DND-41 (cell line): ENCODE measurements at places on chromosomes 1 and 21.

- no peaks in the 10 kb centered on the region for H3K36me3 ChIP-seq
- no peaks in the 10 kb centered on the region for H3K27me3 ChIP-seq
- no peaks in the 10 kb centered on the region for H3K4me1 ChIP-seq
- DNase-seq: no peak
Observed at GRCh38 chr21:25995278-25995677, 175.3 kb downstream of the APP start.

DNA sequence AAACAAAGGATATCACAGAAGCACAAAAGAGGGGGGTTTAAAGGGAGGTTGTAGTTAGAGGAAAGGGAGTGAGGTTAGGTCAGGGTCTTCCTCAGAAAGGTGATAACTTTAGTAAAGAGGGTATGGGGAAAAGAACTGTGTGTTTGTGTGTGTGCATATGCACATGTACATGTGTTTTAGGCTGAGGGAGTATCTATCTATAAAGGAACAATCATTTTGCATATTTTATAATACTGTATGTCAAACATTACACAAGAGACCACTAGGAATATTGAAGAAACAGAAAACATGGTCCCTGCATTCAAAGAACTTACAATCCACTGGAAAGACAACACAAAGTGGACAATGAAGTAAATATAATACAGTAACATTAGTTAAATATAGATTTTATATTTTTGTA lies 132.2 kb downstream of the ACBD6 start:
- H3K4me1 ChIP-seq: no peaks in the 10 kb centered on the region
- no peaks in the 10 kb centered on the region for H3K27me3 ChIP-seq
- no peak for DNase-seq
- H3K27ac ChIP-seq: no peak overlapping the region

GRCh38 chr1:45822644-45823043 lies 19.2 kb downstream of the MAST2 start:
- no peaks in the 10 kb centered on the region for H3K27me3 ChIP-seq
- H3K36me3 ChIP-seq: peaks cover 19% of the 10 kb centered on the region
- DNase-seq: no peak

DNA sequence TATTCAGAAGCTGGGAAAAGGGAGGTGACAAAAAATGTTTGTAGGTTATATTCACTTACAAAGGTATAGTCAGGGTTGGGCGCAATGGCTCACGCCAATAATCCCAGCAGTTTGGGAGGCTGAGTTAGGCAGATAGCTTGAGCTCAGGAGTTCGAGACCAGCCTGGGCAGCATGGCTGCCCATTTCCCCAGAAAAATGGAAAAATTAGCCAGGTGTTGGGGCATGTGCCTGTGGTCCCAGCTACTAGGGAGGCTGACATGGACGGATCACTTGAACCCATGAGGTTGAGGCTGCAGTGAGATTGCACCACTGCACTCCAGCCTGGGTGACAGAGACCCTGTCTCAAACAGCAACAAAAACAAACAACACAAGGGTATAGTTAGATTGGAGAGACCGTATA lies 3.0 kb downstream of the TIMM17A start:
- no peak overlapping the region for H3K4me3 ChIP-seq
- no peak overlapping the region for H3K27ac ChIP-seq
- H3K4me1 ChIP-seq: peaks cover 24% of the 10 kb centered on the region
- no peaks in the 10 kb centered on the region for H3K27me3 ChIP-seq
- DNase-seq: no peak

GRCh38 chr1:41805771-41806471 lies 112.8 kb downstream of the HIVEP3 start:
- H3K27me3 ChIP-seq: no peaks in the 10 kb centered on the region
- DNase-seq: no peak
- H3K27ac ChIP-seq: peak overlapping the region; percentile 61
- no peak overlapping the region for H3K4me3 ChIP-seq
- peaks cover 67% of the 10 kb centered on the region for H3K4me1 ChIP-seq

DNA sequence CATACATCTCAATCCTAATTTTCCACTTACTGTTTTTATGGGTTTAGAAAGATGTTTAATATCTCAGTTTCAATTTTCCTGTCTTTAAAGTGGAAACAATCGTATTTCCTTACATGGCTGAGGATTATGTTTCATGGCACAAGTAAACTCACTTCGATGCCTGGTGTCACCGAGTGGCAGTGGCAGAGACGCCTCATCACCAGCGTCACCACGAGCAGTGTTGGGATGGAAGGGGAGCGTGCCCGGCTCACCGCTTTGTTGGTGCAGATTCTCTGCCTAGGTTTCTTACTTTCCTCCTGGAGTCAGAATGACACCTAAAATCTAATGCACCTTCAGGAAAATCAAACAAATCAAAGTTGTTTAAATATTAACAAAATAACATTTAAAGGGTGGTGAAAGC lies 48.2 kb upstream of the DIP2A start:
- H3K4me1 ChIP-seq: no peaks in the 10 kb centered on the region
- H3K27ac ChIP-seq: no peak overlapping the region
- H3K4me3 ChIP-seq: no peak overlapping the region
- no peaks in the 10 kb centered on the region for H3K27me3 ChIP-seq

- H3K4me1 ChIP-seq: no peaks in the 10 kb centered on the region
- no peak for DNase-seq
- no peak overlapping the region for H3K4me3 ChIP-seq
- H3K27me3 ChIP-seq: peaks cover 6% of the 10 kb centered on the region
- H3K27ac ChIP-seq: no peak overlapping the region
- no peaks in the 10 kb centered on the region for H3K36me3 ChIP-seq
Observed at GRCh38 chr1:110593902-110594301, 12.3 kb downstream of the KCNA2 start.

GRCh38 chr1:193519922-193520321 lies 333.5 kb upstream of the B3GALT2 start:
- H3K4me1 ChIP-seq: no peaks in the 10 kb centered on the region
- H3K27ac ChIP-seq: no peak overlapping the region
- no peaks in the 10 kb centered on the region for H3K27me3 ChIP-seq
- no peak for DNase-seq

- H3K27me3 ChIP-seq: peaks cover 37% of the 10 kb centered on the region
- DNase-seq: no peak
- H3K36me3 ChIP-seq: no peaks in the 10 kb centered on the region
Observed at GRCh38 chr1:186208405-186209129, 166.5 kb downstream of the TPR start.

- no peaks in the 10 kb centered on the region for H3K36me3 ChIP-seq
- peaks cover 99% of the 10 kb centered on the region for H3K4me1 ChIP-seq
- peak overlapping the region; percentile 97 for H3K27ac ChIP-seq
- no peak overlapping the region for H3K4me3 ChIP-seq
- H3K27me3 ChIP-seq: no peaks in the 10 kb centered on the region
- DNase-seq: peak; percentile 82
Observed at GRCh38 chr1:111222308-111223125, 5.0 kb upstream of the CHI3L2 start.

GRCh38 chr21:36076878-36077655 lies 7.2 kb downstream of the CBR1 start:
- no peaks in the 10 kb centered on the region for H3K4me1 ChIP-seq
- no peak overlapping the region for H3K27ac ChIP-seq
- no peak for DNase-seq

DNA sequence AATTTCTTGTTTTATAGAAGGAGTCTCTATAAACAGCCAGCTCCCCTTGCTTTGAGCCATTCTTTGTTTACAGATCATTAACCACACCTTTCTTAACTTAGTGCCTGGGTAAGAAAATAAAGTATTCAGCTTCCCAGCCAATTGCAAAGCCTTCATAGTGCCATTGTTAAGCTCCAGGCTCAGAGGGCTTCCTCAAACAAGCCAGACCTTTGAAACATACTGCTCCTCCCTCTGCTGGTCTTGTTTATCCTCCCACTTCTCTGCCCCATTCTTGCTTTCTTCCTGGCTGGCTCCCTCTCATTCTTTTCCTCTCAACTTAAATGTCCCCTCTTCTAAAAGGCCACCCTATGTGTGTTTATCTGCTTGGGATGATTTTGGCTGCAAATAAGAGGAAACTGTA lies 319.4 kb upstream of the ST6GALNAC5 start:
- H3K27me3 ChIP-seq: no peaks in the 10 kb centered on the region
- no peak for DNase-seq
- no peaks in the 10 kb centered on the region for H3K36me3 ChIP-seq
- no peak overlapping the region for H3K27ac ChIP-seq
- H3K4me1 ChIP-seq: no peaks in the 10 kb centered on the region
- no peak overlapping the region for H3K4me3 ChIP-seq

DNA sequence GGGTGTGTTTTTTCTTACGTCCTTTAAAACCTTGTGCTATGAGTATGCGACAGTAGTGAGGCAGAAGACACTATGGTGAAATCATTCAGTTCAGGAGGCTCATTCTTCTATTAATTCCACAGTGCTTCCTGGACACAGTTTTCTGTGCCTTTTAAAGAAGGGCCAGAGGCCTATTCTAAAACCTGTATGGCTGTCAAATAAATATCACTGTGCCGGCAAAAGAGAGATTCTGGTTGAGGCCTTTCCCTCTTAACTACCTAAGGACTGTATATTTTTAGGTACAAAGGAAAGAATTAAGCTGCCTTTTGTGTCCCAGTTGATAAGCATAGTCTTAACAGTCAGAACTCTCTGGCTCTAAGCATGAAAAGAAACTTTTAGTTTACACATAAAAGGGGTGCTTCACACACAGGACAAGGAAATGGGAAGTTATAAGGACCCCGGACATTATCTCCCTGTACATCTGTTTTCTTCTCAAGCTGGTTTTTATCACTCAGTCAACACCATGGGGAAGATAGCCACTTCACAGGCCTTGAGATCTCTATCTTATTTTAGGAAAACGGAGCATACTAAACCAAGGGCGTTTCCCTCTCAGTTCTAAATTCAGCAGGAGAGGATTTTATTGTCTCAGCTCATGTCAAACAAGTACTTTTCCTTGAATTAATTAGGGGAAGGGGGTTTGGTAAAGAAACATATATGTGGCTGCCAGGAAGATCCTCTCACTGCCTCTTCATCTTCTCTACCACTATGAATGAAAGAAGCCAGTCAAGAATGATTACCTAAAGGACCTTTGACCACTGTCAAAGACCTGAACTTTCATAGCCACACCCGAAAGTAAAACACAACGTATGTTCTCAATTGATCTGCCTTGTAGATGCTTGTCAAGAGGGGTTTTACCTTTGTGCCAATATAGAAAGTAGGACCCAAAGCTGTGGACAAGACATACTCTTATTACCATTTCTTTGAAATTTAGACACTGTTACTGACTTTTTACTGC lies 71.4 kb upstream of the HSPA13 start:
- DNase-seq: no peak
- H3K36me3 ChIP-seq: no peaks in the 10 kb centered on the region
- H3K27ac ChIP-seq: no peak overlapping the region

DNA sequence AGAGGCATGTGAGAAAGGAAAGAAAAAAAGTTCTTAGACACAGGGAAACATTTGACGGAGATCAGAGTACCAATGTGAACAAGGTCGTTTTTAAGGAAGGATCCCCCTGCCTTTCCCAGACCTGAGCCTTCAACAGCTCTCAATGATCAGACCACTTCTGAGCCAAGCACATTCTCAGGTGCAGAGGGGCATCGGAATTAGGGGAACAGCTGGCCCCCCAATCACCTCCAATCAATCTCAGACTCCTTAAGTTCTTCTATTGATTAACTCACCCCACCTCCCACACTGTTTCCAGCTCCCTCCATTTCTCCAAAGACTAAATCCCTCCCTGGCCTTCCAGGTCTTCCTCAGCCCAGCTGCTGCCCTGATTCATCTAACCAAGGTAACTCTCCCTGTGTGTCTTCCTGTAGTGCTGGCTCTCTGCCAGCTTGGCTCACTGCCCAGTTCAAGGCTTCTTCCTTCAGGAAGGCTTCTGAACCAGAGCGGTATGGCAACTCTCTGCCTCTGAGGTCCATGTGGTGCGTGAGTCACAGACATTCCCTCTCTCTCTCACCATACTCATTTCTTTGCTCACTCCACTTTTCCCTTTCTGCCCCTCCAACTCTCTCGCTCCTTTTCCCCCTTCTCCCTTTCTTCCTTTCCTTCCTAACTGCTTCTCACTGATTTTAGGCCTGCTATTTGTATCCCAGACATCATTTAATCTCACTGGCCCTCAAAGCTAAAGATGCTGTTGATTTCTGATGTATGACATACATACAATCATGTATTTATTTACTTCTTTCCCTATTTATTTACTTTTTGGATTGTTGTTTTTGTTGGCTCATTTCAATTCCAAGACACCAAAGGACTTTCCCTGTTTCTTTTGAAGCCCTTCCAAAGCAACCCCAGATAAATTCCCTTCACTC lies 18.1 kb downstream of the CFAP45 start:
- DNase-seq: peak; percentile 48
- H3K27me3 ChIP-seq: peaks cover 12% of the 10 kb centered on the region
- H3K4me3 ChIP-seq: no peak overlapping the region
